ENCODE measurements at places on chromosomes 11 and 22.
A peak's percentile ranks its signal among the peaks of the same experiment; 100 is the strongest.

DNA sequence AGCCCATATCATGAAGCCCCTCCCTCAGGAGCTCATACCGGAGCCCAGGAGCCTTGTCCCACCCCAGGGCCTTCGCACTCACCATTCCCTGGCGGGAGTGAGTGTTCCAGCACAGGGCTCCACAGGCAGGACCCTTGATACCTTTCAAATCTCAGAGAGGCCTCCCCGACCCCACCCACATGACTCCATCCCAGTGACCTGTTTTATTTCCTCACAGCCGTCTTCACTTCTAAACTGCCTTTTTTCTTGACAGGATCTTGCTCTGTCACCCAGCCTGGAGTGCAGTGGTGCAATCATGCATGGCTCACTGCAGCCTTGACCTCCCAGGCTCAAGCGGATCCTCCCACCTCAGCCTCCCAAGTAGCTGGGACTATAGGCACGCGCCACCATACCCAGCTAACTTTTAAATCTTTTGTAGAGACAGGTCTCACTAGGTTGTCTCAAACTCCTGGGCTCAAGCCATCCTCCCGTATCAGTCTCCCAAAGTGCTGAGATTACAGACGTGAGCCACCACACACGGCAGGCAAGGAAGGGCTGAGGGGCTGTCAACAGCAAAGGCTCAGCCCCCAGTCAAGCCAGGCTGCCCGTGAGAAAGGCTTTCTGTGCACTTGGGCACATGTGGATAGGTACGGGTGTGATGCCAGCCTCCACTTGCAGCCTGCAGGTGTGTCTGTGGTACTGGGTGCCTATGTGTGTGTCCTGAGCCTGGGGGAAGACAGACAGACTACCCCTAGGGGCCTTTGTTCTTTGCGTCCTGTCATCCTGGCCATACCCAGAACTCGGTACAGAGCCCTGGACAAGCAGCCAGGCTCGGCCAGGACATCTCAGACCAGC lies 9.3 kb downstream of the RPL3 start:
- peak; percentile 45 for DNase-seq

- DNase-seq: no peak
These were observed 83.6 kb downstream of the FDX1 start for GRCh38 chr11:110513259-110513801.

GRCh38 chr11:13668957-13669521 lies 571 bp downstream of the FAR1 start:
- DNase-seq: peak; percentile 6

GRCh38 chr11:100716838-100717237 lies 29.8 kb downstream of the ARHGAP42 start:
- no peak for DNase-seq

GRCh38 chr11:79439886-79440570 lies 802 bp downstream of the TENM4 start:
- no peak for DNase-seq

DNA sequence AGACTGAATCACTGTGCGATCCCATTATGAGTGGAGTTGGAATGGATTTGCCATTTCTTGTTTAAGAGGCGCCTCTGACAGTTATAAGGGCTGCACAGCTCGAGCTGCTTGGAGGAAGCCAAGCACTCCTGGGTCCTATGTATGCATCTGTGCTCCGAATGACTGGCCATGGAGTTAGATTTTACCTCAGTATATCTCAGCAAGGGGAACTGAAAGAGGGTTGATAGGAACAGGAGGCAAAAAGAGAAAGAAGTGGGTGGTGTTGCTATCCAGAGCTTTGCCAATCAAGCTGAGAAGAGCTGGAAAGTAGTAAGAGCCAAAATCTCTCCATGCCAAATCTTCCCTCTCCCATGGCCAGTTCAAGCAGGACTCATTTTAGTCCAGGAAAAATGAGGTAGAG lies 632.0 kb upstream of the KIRREL3 start:
- no peak for DNase-seq

GRCh38 chr22:35961480-35962295 lies 66.9 kb downstream of the RBFOX2 start:
- peak; percentile 55 for DNase-seq

DNA sequence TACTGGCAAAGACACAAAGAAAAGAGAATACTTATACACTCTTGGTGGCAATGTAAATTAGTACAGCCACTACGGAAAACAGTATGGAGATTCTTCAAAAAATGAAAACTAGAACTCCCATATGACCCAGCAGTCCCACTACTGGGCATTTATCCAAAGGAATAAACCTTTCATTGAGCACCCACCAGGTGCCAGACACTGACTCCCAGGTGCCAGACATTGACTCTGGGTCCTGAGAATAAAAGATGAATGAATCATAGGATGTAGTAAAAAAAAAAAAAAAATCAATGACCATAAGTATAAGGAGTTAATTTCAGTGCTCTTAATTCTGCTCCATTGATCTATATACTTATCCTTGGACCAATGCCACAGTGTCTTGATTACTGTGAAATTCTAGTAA lies 28.2 kb downstream of the HEPHL1 start:
- DNase-seq: no peak

- DNase-seq: peak; percentile 50
These were observed 303.5 kb upstream of the ANO3 start for GRCh38 chr11:26028393-26028911.

DNA sequence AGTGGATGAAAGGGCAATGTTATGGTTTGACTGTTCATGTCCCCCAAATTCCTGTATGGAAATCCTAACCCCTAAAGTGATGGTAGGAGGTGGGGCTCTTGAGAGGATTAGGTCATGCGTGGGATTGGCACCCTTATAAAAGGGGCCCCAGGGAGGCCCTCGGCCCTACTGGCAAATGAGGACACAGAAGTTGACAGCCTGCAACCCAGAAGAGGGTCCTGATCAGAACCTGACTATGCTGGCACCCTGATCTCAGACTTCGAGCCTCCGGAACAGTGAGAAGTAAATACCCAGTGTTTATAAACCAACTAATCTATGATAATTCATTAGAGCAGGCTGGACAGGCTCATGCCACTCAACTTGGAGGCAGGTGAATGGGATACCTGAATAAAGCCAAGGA lies 8.7 kb downstream of the IFITM10 start:
- no peak for DNase-seq

DNA sequence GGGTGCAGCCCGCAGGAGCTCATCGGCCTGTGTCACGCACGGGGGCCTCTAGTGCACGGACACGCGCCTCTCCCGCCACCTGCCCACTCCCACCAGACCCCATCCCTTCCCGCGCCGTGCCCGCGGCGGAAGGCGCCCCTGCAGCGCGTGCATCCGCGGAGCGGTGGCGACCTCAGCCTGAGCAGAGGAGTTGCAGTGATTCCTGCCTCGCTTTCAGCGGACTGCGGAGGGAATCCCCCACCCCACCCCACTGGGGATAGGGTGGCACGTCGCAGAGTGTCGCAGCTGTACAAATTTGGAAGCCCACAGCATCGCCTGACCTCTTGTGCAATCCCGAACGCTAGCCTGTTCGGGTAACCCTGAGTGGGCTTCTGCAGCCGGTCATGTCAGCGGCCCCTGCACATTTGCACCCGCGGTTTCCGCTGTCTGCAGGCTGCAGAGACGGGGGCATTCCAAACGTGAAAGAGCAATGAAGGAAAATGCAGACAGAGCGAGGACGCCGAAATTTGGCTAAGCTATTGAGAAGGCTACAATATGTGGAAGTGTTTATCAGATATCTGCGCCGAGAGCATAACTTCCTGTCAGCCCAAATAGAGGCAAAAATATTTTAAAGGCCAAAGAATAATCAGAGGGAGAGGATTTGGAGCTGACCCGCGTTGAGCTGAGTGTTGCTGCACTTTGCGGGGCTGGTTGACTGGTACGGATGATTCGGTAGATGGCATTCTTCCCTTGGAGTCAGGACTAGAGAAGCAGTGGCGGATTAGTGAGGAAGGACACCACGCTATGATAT lies 617 bp upstream of the ARHGAP20 start:
- peak; percentile 62 for DNase-seq

- DNase-seq: peak; percentile 67
These were observed 72.3 kb downstream of the ARFGAP2 start for GRCh38 chr11:47104261-47104950.

- DNase-seq: no peak
These were observed 127.8 kb downstream of the PARVA start for GRCh38 chr11:12505183-12505582.

DNA sequence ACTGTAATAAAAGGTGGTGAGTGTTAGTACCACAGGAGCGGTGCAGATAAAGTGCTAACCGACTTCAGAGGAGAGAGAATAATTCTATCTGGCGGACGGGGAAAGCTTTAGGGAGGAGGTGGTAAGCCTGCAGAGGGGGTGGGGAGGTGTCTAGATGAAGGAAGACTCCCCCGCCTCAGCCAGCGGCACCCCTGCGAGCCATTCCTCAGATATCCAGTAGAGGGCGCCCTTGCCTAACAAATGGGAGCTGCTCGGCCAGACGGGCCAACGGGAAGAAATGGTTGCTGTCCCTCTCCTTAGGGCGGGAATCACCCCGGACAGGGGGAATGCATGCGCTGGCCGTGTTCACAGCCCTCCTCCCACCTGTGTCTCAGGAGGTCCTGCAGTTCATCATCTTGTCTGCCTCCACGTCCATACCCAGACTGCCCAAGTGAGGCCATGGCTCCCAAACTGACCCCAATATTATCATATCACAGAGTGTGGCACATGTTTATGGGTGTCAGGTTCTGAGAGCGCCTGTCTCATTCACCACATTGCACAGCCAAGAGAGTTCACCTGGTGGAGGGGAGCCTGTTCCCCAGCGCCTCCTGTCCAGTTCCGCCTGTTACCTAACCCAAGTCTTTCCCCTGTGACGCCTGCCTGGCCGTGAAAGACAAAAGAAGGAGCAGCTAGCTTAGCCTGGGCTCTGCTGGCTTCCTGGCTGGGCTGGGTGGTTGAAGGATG lies 85.5 kb downstream of the ST3GAL4 start:
- DNase-seq: peak; percentile 49

GRCh38 chr22:36726007-36726380 lies 22.4 kb upstream of the CACNG2 start:
- no peak for DNase-seq

DNA sequence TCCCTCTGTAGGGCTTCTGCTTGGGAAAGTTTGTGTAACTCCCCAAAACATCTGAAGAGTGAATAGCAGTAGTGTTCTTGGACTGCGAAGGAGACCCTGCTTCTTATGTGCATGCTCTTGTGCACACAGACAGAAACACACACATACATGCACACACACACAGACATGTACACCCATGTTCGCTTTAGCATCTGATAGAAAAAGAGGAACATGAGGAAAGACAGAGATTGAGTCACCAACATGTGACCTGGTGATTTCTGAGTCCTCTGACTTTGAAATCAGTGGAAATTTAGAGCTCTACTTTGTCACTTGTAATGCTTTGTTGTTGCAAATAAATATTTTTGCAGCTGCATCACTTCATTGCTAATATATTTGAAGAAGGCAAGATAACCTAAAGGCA lies 23.8 kb downstream of the CD44 start:
- peak; percentile 47 for DNase-seq

- no peak for DNase-seq
These were observed 1286.5 kb upstream of the TENM4 start for GRCh38 chr11:80727315-80727714.

- peak; percentile 25 for DNase-seq
These were observed 486 bp downstream of the NAP1L4 start for GRCh38 chr11:2991452-2992233.

DNA sequence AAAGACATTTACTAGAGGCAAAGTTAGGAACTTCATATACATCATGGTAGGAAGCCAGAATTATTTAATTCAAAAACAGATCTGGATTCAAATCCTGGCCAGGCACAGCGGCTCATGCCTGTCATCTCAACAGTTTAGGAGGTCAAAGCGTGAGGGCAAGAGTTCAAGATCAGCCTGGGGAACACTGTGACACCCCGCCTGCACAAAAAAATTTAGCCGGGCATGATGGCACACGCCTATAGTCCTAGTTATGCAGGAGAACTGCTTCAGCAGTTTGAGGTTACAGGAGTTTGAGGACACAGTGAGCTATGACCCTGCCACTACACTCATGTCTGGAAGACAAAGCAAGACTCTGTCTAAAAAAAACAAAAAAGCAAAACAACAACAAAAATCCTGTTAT lies 8.9 kb downstream of the MRTFA start:
- DNase-seq: no peak

DNA sequence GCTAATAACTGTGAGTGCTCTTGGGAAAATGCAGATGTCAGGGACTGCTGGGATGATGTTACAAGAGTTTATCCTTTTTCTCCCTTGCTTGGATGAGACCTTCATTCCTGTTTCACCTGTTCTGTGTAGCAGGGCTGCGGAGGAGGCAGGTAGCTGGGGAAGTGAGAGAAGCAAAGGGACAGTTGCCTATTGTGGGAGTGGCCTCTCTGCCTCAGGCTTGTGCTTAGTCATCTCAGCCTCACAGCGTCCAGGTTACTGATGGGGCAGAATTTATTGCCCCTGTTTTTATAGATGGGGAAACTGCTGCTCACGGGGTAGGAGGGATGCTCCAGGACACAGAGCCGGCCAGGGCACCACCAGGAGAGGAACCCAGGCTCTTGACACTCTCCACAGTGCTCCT lies 1.7 kb downstream of the STX3 start:
- DNase-seq: no peak

GRCh38 chr11:86805873-86806310 lies 5.5 kb downstream of the PRSS23 start:
- no peak for DNase-seq

- no peak for DNase-seq
These were observed 44.9 kb downstream of the PITPNB start for GRCh38 chr22:27874185-27874584.

GRCh38 chr11:70824605-70825245 lies 426.4 kb downstream of the CTTN start:
- DNase-seq: no peak

GRCh38 chr22:48888466-48889208 lies 939.0 kb downstream of the BRD1 start:
- DNase-seq: no peak

- DNase-seq: peak; percentile 72
These were observed 224.0 kb upstream of the NARS2 start for GRCh38 chr11:78798663-78799062.

DNA sequence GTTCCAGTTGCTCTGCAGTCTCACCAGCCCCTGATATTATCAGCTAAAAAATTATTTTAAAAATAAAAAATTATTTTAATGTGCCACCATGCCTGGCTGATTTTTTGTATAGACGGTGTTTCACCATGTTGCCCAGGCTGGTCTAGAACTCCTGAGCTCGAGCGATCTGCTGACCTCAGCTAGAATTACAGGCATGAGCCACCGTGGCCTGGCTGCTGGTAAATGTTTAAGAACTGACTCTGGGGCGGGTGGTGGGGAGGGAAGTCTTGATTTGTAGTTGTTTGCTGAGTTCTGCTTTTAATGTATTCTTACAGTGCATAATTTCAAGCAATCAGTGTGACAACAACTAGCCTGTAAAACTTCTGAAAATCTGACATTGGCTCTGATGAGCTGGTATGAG lies 120.9 kb upstream of the PLET1 start:
- no peak for DNase-seq
